ENCODE measurements at places on chromosomes 11 and 22.

DNA sequence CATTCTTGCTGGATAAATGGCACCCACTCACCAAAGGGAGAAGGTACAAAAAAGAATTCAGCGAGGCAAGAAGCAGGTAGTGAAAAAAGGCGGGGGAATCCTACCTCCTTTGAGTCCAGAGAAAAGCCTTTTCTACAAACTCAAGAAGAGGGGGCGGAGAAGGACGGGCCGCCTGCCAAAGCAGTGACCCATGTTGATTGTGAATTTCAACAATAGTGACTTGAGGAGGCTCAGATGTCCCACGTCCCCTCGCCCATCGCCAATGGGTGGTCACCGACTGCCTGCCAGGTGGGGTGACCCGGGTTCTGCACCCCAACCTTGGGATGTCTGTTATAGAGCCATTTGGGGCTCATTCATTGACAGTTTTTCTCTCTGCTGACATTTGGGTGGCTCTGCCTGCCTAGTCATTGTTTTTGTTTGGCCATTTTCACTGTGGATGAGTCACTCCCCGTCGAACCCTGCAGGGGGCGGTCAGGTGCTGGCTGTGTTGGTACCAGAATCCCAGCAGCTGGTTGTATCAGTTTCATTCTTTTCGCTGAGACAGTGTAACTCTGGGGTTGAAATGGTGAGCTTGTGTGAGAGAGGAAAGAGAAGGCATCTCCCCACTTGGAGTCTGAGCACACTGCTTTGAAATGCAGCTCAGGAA lies 163.4 kb upstream of the NCAM1 start:
- DNase-seq, result peak; percentile 52

- DNase-seq, result peak; percentile 67
These were observed 71.9 kb upstream of the GRAMD1B start for GRCh38 chr11:123357990-123358827.

DNA sequence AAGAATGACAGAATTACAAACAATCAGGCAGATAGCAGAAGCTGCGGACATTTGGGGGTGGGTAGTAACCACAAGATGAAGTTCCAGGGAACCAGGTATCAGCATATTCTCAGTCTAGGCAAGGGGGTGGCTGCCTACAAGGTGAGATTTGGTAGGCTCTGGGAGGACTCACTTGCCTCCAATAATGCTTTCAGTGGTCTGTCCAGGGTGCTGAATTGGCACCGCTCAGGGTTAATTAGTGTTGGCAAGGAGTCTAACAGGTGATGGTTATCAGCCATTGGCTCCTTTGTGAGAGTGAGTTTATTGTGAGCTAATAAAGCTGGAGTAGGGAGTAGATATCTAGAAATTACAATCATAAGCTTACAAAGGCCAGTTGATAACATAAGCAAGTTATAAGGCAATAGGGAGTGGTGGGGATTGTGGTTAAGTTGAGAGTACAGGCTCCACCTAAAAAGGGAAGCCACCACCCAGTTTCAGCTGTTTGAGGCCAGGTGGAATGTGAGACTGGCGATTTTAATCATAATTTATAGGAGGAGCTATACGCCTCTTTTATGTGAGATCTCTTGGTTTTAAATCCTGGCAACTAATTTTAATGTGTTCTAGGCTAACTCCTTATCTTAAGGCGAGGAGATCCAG lies 320.5 kb downstream of the MIAT start:
- DNase-seq, result no peak

DNA sequence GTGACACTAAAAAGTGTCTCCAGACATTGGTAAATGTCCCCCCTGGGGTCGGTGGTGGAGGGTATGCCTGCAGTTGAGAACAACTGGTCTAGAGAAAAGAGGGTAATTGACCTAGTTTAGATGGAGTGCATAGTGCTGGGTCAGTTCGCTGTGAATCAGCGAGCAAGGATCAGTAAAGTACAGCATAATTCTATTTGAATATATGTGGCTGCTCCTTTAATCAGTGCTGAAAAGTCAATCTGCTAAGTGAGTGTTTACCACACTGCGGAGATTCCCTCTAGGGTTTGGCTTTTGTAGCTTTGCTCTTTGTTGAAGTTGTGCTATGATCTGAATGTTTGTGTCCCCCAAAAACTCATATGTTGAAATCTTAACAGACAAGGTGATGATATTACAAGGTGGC lies 15.0 kb downstream of the CAVIN3 start:
- no peak for DNase-seq

- DNase-seq, result no peak
These were observed 73.6 kb downstream of the DSCAML1 start for GRCh38 chr11:117723277-117724024.

DNA sequence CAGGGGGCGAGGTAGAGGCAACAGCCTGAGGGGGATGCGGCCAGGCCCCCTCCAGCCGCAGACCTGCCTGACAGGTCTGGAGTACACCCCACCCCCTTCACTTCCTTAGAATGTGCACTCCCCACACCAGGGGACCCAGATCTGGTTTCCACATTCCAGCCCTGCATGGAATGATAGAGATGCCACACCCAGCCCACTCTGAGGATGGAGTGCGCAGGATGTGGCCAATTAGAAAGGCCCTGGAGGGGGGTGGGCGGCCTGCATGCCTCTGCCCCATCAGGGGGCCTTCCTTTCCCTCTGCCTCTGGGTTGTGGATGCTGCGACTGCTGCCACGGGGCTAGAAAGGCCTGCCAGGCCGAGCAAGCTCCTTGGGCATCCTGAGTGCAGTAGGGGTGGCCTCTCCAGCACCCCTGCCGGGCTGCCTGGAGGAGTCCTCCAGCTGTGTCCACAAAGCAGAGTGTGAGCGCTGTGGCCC lies 28.2 kb upstream of the MGAT3 start:
- no peak for DNase-seq

DNA sequence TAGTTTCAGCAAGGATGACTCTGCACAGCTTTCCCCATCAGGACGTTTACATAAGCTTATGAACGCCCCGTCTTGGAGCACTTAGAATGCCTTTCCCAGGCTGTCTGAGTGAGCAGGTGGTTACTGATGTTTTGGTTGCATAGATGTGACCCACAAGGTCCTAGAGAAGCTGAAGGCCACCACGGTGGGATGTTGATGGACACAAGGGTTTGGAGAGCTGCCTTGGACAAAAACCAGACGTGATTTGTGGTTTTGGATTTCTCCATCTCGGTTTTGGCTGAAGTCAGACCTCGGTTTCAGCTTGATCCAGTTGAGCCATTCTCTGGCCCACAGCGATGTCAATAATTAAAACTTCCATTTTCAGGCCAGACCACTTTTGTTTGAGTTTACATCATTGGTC lies 151.9 kb downstream of the LDLRAD3 start:
- DNase-seq, result no peak

- DNase-seq, result no peak
These were observed 97.7 kb downstream of the CD44 start for GRCh38 chr11:35236667-35237003.

- DNase-seq, result no peak
These were observed 69.9 kb downstream of the THAP12 start for GRCh38 chr11:76310832-76311595.

DNA sequence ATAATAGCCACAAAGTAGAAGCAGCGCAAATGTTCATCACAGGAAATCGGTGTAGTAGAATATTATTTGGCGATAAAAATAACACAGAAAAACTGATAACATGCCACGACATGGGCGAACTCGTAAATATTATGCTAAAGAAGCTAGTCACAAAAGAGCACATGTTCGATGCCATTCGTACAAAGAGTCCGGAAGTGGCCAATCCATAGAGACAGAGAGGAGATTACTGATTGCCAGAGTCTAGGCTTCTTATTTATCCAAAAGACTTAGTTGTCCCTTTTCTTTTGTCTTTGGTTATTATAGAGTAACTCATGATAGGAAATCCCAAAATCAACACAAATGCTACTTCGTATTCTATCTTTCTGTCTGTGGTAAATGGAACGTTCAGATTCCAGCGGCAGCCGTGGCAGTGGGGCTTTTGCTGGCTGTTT lies 56.5 kb downstream of the MED15 start:
- no peak for DNase-seq

GRCh38 chr11:24708616-24709015 lies 211.8 kb downstream of the LUZP2 start:
- DNase-seq, result no peak

DNA sequence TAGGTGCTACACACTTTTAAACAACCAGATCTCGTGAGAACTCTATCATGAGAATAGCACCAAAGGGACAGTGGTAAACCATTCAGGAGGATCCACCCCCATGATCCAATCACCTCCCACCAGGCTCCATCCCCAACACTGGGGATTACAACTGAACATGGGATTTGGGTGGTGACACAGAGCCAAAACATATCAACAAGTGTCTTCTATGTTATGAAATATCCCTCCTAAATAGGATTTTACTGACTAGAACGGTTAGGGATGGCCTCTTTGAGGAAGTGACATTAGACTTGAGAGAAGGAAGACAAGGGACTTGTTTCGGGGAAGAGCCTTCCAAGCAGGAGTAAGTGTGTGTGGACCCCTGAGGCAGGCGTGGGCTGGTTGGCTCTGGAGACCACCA lies 11.9 kb upstream of the MRPL11 start:
- no peak for DNase-seq

DNA sequence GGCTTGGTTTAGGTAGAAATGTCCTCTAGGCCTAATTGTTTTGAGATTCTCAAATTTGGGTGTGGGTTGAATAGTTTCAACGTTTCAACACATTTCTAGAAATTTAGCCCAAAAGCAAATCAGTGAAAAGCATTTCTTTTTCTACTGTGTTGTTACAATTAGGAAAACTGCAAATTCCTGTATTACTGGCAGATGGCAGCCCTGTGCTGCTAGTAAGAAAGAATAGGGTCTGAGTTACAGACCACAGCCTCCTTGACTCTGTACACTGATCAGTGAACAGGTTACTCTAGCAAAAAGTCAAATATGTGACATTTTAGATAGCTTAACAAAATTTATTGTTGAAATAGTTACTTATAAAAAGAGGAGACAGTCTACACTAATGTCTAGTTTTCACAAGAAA lies 703.0 kb downstream of the JRKL start:
- DNase-seq, result no peak

- DNase-seq, result peak; percentile 82
These were observed 19.0 kb upstream of the E2F8 start for GRCh38 chr11:19259487-19260345.

DNA sequence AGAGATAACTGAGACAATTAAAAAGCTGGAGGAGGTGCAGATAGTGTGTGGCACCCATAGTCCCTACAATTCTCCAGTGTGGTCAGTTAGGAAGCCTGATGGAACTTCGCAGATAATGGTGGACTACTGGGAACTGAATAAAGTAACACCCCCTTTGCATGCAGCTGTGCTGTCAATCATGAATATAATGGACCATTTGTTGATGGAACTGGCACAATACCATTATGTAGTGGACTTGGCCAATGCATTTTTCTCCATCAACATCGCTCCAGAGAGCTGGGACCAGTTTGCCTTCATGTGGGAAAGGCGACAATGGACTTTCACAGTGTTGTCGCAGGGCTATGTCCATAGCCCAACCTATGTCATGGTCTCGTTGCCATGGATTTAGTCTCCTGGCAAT lies 324.2 kb downstream of the TMEM135 start:
- DNase-seq, result no peak

DNA sequence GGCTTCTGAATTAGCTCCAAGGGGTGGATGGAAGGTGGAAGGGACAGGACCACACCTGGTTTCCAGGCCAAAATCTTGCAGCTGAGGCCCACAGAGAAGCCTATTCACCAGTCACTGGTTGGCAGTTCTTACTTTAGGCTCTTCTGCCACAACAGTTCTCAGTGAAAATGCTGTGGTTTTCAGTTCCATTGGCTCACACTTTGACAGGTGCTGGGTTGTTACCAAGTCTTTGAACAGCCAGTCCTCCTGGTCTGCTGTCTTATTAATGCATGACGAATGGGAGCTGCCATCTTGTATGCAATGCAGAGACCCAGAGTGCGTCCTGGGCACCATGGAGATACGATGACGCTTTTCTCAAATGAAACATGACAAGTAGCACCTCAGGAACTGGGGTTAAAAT lies 232.0 kb upstream of the ZBED5 start:
- no peak for DNase-seq

DNA sequence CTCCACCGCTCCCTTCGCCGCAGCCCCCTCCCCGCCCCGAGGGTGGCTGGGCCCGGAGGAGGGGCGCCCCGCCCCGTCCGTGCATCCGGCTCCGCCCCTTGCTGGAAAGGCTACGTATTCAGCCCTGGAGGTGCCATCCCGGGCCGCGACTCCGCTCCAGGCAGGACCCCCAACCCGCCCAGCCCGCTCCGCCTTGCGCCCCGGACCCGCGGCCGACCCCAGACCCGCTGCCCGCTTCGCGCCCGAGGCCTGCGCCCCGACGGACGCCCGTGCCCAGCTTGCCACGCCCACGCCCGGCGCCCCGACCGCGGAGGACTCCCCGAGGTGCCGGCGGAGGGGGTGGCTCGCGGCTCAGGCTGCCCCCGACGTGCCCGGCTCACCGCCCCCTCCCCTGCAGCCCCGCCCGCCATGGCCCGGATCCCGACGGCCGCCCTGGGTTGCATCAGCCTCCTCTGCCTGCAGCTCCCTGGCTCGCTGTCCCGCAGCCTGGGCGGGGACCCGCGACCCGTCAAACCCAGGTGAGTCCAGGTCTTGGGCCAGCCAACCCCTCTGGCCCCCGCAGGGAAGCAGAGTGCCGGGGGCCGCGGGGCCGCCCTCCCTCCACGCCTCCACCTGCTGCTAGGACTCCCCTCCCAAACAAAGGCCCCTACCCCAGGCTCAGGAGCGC lies at the start of gene ADM2:
TSS of gene ADM2 (plus strand) at position 104 of the 667 bp plus-strand sequence. CDS start at position 409, 305 bp downstream.
- DNase-seq, result peak; percentile 54

DNA sequence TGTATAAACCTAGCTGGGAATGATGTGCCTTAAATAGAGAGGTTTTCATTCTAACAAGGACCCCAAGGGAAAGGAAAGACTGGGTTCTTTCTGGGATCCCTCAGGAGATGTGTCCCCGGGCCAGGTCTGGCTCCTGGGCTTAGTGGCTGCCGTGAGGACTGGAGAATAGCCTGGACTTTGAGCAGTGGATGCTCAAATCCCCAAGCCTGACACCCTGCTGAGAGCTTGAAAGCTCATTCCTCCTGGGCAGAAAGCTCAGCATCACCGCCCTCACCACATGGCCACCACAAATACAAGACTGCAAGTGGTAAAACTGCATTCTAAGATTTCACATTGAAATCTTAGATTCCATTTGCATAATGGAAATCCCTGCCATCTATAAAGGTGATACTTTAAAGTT lies 79.4 kb upstream of the NARS2 start:
- DNase-seq, result no peak

GRCh38 chr11:102295045-102295444 lies 22.2 kb upstream of the BIRC3 start:
- DNase-seq, result no peak

GRCh38 chr11:124199702-124200101 lies 16.6 kb downstream of the OR10D3 start:
- DNase-seq, result no peak

GRCh38 chr22:41917903-41918791 lies 3.3 kb upstream of the SHISA8 start:
- DNase-seq, result peak; percentile 63

DNA sequence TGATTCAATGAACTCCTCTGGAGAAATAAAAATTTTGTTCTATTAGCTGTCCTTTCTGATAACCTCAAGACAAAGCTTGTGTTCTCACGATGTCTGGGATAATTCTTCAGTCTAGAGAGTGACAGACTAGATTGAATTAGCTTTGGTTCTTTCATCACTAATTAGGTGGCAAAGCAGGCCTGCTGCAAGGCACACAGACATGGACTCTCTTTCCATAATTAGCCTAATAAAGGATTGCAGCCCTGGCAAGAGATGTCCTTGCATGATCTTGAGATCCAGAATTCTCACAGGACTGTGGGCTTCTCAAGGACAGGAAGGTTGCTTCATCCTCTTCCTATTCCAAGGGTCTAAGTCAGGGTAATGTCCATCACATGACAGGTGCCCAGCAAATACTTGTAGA lies 245.6 kb upstream of the ZC3H12C start:
- DNase-seq, result no peak

- DNase-seq, result peak; percentile 39
These were observed at the start of gene DNAJB13 for GRCh38 chr11:73950869-73951710. TSS of gene DNAJB13 (plus strand) at chr11:73951026. CDS start at chr11:73951070, 44 bp downstream.

All from common myeloid progenitor, CD34-positive (primary cell).